ENCODE measurements at places on chromosomes 12 and 14.

DNA sequence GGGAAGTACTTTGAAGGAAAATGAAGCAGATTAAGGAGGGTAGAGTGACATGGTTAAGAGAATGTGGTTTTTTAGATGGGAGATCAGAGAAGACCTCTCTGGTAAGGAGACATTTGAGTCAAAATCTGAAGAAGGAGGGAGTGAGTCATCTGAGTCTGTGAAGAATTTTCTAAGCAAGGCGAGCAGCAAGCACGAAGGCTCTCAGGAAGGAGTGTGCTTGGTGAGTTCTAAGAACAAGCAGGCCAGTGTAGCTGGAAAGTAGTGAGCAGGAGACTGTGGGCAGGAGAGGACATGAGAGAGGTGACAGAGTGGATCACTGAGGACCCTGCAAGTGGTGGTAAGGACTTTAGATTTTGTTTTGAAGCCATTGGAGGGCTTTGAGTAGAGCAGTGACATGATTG lies 76.3 kb upstream of the FUT8 start:
- DNase-seq, result no peak

DNA sequence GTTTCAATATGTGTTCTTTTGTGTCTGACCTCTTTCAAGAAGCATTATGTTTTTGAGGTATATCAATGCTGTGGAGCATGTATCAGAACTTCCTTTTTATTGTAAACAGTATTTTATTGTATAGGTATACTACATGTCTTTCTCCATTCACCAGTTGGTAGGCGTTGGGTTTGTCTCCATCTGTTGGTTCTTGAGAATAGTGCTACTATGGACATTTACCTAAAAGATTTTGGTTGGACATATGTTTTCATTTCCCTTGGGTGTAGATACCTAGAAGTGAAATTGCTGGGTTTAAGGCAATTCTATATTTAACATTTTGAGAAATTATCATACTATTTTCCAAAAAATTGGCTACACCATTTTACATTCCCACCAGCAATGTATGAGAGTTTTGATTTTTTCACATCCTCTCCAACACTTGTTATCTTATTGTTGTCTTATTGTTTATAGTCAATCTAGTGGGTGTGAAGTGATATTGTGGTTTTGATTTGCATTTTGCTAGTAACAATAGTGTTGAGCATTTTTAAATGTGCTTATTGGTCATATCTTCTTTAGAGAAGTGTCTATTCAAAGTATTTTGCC lies 409.2 kb downstream of the IPO8 start:
- no peak for DNase-seq

DNA sequence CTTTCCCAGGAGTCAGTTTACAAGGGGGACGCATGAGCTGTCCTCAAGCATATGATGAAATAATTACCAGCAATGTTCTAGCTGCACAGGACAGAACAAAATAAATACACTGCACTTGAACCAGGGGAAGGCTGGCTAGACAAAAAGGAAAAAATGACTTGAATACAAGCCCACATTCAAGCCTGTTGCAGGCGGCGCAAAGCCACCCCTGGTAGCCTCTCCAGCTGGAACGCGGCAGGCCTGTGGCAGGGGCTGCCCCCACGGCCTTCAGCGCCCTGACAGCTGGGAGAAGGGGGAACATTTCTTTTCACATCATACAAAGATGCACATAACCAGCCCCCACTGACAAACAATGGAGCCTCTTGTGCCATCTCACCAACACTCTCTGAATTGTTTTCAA lies 57.1 kb downstream of the TRAFD1 start:
- no peak for DNase-seq

DNA sequence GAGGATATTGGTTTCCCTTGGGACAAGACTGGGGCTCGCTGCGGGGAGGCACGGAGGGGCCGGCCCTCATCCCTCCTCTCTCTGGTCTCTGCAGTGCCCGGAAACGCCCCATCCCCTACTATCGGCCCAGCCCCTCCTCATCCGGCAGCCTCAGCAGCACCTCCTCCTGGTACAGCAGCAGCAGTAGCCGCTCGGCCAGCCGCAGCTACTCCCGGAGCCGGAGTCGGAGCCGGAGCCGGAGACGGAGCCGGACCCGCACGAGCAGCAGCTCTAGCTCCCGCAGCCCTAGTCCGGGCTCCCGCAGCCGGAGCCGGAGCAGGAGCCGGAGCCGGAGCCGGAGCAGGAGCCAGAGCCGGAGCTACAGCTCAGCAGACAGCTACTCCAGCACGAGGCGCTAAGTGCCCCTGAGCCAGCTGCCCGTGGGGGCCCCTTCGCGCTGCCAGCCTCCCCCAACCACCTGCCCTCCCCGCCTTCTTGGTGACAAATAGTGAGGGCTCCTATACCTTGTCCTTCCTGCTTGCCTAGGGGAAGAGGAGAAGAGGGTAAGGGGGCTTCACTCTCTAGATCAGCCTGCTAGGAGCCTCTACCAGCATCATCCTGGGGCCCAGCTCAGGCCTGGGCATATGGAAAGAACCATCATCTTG lies 22.2 kb upstream of the HSPB8 start:
- DNase-seq, result no peak

DNA sequence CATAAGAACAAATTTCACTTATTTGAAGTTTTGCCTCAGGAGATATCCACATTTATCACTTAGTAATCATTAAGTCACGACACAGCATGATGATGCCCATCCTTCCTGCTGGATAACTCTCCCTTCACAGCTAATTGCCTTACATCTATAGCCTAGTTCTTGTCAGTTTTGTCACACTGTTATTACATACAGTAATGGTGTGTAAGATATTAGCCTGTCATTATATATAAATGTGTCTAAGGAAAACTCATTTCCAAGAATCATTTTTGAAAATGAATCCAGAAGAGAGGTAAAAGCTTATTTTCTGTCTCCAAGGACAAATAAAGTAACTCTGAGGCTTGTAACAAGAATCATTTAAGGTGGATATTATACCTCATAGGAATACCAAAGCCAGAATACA lies 193.2 kb upstream of the ARID2 start:
- no peak for DNase-seq

GRCh38 chr12:42967850-42968249 lies 378.3 kb upstream of the PRICKLE1 start:
- no peak for DNase-seq

- no peak for DNase-seq
These were observed 1073.6 kb downstream of the BCL11B start for GRCh38 chr14:98198385-98198784.

DNA sequence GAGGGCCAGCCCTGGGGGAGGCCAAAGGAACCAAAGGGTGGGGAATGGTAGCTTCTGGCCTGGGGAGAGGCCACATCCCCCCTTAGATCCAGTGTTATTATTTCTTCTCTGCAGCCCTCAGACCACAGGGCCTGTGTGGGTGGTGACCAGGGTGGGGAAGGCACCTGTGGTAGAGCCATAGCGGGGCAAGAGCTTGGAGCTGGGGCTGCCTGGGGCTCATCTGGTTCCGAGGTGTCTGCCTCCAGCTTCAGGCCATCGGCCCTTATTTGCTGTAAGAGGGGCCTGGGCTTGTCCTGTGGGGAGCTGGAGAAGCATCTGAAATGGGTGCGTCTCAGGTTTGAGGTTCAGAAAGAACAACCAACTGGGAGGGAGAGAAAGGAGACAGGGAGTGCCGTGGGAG lies 2.1 kb upstream of the B3GNT4 start:
- no peak for DNase-seq

DNA sequence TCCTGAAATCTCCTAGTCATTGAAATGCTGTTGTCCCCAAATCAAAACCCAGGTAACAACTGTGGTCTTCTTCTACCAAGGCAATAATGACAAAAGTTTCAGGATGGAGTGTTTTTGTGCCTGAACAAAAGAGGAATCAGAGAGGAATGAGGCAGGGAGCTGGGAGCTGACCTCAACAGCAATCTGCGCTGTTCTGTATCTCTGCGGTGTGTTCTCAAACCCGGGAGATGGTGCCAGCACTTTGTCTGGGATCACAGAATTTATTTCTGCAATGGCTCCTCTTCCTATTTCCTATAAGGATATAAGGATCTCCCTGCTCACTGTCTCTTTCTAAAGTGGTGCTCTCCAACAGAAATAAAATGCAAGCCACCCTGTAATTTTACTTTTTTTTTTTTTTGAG lies 449 bp upstream of the GLT8D2 start:
- DNase-seq, result no peak

GRCh38 chr12:127165567-127166392 lies 1101.2 kb upstream of the TMEM132C start:
- peak; percentile 48 for DNase-seq

GRCh38 chr12:69966839-69967238 lies 141.8 kb downstream of the MYRFL start:
- DNase-seq, result no peak

GRCh38 chr12:6288235-6288634 lies 22.2 kb upstream of the PLEKHG6 start:
- no peak for DNase-seq

DNA sequence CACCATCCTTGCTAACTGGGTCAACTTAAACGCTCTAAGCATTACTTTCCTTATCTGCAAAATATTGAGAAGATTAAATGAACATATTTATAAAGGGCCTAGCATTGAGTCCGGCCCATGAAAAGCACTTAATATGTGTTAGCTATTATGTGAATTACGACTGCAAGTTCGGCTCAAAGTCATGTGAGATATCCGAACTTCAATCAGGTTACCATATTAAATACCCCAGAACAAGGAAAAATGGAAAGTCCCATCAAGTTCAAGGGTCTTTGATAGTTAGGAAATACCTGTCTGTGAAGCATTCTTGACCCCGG lies 487 bp upstream of the NRDE2 start:
- no peak for DNase-seq

DNA sequence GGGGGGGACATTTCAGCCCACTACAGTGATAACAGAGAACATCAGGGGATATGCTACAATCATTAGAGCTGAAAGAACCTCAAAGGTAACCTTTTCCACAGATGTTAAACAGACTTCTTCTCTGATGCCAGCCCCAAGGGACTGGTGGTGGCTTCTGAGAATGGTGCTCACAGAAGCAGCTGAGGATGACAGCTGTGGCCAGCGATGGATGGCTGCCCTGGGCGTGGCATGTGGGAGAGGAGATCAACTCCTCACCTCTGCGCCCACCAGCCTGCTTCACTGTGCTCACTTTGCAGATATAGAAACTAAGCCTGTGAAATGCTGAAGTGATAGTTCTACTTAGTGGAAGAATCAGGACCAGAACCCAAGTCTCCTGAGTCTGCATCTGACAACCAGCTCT lies 33.0 kb downstream of the FOXN3 start:
- DNase-seq, result no peak

DNA sequence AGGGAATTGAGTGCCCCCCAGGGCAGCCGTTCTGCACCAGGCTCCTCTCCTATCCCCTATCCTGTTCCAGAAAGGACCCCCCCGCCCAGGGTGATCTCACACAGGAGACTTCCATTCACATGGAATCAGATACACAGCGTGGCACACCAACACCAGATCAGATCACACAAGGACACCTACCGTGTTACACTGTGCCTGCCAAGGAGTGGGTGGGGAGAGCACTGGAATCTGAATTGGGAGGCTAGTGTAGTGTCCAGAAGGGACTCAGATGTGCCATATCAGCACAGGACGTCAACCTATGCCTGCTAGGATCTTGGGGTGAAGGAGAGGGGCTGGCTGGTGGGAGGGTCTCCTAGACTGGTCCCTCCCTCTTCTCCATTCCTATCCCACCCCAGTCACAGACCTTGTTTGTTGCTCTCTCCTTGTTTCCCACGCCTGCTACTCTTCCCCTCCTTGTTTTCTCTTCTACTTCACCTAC lies 2.3 kb downstream of the PTMS start:
- no peak for DNase-seq

DNA sequence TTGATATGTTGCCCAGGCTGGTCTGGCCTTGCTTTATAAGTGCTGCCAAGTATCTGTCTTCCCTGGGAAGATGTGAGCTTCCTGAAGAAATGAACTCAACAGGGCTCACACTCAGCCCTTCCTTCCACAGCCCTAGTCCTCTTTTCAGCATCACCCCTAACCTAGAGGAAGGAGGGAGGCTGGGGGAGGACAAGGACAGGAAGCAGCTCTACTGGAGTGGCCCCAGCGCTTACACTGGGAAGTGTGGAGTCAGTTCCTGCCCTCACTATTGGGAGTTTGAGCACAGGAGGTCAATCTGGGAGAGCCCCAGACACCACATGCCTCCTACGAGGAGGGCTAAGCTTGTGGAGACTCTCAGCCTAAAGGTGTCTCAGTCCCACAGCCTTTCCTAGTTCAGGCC lies 16.8 kb downstream of the GALNT6 start:
- no peak for DNase-seq

- no peak for DNase-seq
These were observed 21.9 kb upstream of the FSCB start for GRCh38 chr14:44529026-44529425.

GRCh38 chr14:74402401-74403251 lies 23.4 kb downstream of the SYNDIG1L start:
- no peak for DNase-seq

GRCh38 chr12:131375972-131376345 lies 334.9 kb upstream of the SFSWAP start:
- no peak for DNase-seq

GRCh38 chr12:131826097-131826928 lies 1.9 kb upstream of the MMP17 start:
- no peak for DNase-seq

GRCh38 chr12:103540319-103540718 lies 44.6 kb upstream of the C12orf42 start:
- no peak for DNase-seq

- no peak for DNase-seq
These were observed 87.4 kb downstream of the GTF2A1 start for GRCh38 chr14:81133400-81133799.

DNA sequence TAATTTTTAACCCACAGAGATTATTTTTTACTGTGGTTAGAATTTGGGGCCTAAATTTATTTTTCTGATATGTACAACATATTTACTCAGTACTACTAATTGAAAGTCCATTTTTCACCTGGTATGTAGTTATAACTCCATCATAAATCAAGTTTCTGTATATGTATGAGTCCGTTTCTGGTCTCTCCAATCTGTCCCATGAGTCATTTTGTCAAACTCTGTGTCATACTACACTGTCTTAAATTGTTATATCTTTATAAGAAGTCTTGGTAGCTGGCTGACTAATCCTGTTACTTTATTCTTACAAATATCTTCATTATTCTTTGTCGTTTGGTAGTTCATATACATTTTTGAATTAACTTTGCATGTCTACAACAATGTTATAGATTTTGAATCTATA lies 344.0 kb downstream of the PDZRN4 start:
- no peak for DNase-seq

GRCh38 chr12:115374480-115375185 lies 690.7 kb upstream of the TBX3 start:
- DNase-seq, result no peak

- DNase-seq, result peak; percentile 44
These were observed 12.4 kb downstream of the MGST1 start for GRCh38 chr12:16359512-16360491.

GRCh38 chr12:59075141-59075540 lies 154.8 kb upstream of the LRIG3 start:
- DNase-seq, result no peak

DNA sequence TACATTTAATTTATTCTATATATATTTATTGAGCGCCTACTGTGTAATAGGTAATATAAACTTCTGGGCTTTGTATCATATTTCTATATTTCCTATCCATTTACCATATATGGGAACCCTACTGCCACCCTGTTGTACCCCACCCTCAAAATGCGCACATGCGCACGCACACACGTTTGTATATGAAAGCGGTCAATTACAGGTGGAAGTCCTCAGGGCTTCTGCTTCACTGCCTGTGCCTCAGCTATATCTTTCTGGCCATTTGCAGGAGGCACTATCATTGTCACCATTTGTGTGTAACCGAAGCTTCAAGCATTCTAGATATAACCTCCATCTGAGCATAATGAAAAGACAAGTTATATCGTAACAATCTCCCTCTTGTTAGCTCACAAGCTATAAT lies 31.3 kb upstream of the KCNMB4 start:
- no peak for DNase-seq

GRCh38 chr12:49537752-49538509 lies 899 bp upstream of the KCNH3 start:
- DNase-seq, result no peak

Data from NCI-H1048 (cell line).